ENCODE measurements at places on chromosomes 3 and 15. TPM values are rescaled to one million over a fixed set of nuclear protein-coding genes. Genes with fewer than 3 reads are reported as not detected.
A peak's percentile ranks its signal among the peaks of the same experiment; 100 is the strongest.

ADAMTS9 gene
- 54.7 TPM for total RNA-seq

PARP9 gene
- 13.2 TPM for total RNA-seq

TM6SF1 gene
- total RNA-seq: 2.3 TPM

TLR9 gene
- 0.26 TPM for total RNA-seq

CDHR4 gene
- not detected for total RNA-seq

- peak; percentile 93 for DNase-seq
- H3K27me3 ChIP-seq: no peaks in the 10 kb centered on the region
- no peaks in the 10 kb centered on the region for H3K36me3 ChIP-seq
- H3K4me1 ChIP-seq: peaks cover 73% of the 10 kb centered on the region
Measured at GRCh38 chr15:69593981-69594966, 141.7 kb downstream of the RPLP1 start.

DNA sequence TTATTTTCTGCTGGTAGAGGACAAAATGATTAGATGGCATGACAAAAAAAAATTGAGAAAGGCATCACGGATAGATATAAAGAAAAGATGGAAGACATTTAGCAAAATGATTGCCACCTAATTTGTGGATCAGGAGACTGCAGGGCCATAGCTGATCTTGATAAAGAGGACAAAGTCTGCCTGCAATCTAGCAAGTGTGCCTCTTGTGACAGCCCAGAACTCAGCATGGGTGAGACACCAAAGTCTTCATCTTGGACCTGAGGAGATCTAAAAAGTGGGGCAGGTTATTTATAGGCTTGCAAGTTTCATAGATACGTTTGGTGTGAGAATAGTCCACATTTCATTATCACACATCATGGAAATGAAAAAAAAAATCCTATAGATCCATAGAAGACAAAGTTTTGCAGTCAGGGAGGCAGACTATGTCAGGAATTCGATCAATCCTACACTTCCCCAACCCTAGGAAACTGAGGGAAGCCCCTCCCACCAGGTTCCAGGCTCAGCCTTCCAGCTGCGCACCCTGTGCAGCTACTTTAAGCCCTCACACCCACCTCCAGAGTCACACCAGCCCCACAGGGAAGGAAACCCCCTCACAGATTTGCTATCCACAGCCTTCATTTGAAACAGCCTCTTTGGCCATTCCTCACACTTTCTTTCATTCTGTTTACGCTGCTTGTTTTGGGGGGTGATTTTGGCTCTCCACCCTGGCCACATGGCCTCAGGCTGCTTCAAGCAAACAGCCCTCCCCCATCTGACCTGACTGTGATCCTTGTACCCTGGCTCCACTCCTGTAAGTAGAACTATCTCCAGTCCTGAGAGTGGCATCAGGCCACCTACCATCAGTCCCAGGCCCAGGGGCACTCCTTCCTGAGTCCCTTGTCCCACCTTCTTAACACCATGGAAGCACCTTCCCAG is 28.1 kb upstream of the KLHL6 start:
- H3K27ac ChIP-seq: no peak overlapping the region
- H3K4me1 ChIP-seq: peaks cover 8% of the 10 kb centered on the region
- no peaks in the 10 kb centered on the region for H3K36me3 ChIP-seq

DNA sequence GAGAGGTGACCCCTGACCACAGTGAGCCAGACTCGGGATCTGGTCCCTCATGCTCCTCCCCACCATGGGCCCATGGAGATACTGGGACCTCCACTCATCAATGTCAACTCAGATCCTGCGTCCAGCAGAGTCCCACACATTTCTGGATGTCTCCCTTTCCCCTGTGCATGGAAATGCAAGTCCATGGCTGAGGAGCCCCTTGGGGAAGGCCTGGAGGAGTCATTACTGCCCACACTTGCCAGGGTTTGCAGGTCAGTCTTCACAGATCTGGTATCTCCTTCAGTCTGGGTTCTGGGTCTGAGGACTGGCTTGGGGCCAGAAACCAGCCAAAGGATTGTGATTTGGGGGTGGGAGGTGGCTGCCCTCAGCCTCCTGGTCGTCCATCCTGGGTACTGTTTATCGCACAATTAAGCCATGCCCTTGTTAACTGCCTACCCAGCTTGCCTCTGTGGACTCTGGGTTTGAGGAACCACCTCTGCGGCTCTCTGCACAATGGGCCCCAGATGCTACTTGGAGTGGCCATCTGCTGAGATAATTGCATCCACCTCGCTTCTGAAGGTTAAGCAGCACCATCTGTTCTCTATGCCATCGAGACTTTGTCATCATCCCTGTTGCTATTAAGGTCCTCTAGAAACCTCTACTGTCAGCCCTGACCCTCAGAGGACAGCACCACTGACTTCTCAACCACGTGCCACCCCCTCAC is 49.9 kb upstream of the KLF13 start:
- no peak overlapping the region for H3K27ac ChIP-seq
- no peaks in the 10 kb centered on the region for H3K36me3 ChIP-seq
- H3K27me3 ChIP-seq: no peaks in the 10 kb centered on the region

DNA sequence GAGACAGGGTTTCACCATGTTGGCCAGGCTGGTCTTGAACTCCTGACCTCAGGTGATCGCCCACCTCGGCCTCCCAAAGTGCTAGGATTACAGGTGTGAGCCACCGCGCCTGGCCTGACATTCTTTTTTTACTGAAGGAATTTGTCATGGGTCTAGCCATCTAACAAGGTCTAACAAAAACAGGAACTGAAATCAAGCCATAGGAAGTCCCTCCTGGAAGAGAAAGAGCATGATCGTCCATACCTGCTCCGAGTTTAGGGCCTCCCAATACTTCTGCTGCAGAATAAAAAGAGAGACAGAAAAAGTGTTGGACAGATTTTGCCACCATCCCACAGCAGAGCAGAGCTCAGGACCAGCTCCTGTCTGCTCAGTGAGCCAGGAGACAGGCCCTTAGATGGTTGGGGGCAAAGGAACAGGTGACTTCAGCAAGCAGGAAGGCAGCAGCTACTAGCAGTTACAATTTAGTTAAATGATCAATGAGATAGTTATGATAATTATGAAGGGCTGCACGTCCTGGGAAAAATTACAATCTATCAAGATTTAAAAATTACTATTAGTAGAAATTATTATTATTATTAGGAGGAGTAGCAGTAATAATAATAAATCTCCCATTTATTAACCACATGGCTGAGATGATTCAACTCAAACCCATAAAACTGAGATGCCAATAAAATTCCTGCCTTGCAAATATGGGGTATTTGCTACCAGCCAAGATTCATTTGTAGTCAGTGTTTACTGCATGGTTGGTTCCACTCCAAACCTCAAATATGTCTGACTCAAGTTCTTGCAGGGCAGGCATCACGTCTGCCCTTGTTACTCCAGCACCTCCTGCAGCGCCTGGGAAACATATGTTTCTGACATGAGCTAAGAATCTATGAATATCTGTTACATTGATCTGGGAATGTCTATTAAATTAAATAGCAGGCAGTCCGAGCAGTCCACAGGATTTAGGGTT is 40.1 kb downstream of the TMEM44 start:
- H3K4me1 ChIP-seq: no peaks in the 10 kb centered on the region
- no peak for DNase-seq
- no peak overlapping the region for H3K4me3 ChIP-seq

DNA sequence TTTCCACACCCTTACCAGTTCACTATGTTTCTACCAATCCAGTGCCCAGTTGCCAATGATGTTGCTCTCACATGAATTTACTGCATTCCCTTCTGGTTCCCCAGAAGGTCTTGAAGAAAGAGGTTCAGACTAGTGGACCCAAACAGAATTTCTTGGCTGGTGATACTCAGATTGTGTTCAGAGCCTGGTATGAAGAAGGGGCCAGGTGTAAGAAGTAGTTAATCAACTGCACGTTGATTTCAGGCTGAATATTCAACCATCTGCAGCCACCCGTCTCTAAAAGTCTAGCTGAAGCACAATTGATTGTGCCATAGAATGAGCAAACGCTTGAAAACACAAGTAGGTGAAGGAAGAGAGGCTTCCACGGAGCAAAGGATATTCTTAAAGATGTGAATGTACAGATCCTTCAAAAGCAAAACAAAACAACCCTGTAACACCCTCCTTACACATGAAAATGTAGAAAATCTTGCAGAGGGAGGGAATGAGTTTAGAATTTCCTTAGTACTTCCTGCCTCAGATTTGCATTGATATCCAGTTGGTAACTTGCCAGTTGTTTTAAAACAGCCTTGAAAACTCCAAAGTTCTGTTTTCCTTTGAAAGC is 4.7 kb downstream of the RBMS3 start:
- peaks cover 8% of the 10 kb centered on the region for H3K4me1 ChIP-seq
- no peaks in the 10 kb centered on the region for H3K36me3 ChIP-seq
- no peaks in the 10 kb centered on the region for H3K27me3 ChIP-seq
- peak overlapping the region; percentile 5 for H3K27ac ChIP-seq

DNA sequence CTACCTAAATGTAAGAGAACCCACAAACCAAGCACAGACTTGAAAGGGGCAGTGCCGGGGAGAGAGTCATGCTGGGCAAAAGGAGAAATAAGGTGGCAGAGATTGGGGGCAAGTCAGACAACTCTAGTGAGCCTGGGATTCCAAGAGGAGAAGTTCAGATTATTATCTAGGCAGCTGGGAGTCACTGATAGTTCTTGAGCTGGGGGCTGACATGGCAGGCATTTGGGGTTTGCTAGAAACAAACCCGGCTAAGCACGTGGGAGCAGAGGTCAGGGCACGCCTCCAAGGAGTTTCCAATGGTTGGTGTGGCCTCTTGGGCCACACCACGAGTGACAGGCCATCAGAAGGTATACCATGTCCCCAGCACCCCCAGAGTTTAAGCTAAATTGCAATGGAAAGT is 27.6 kb downstream of the SLC6A6 start:
- no peak for DNase-seq
- peaks cover 30% of the 10 kb centered on the region for H3K4me1 ChIP-seq
- H3K4me3 ChIP-seq: no peak overlapping the region
- no peaks in the 10 kb centered on the region for H3K36me3 ChIP-seq
- no peaks in the 10 kb centered on the region for H3K27me3 ChIP-seq
- H3K27ac ChIP-seq: no peak overlapping the region

DNA sequence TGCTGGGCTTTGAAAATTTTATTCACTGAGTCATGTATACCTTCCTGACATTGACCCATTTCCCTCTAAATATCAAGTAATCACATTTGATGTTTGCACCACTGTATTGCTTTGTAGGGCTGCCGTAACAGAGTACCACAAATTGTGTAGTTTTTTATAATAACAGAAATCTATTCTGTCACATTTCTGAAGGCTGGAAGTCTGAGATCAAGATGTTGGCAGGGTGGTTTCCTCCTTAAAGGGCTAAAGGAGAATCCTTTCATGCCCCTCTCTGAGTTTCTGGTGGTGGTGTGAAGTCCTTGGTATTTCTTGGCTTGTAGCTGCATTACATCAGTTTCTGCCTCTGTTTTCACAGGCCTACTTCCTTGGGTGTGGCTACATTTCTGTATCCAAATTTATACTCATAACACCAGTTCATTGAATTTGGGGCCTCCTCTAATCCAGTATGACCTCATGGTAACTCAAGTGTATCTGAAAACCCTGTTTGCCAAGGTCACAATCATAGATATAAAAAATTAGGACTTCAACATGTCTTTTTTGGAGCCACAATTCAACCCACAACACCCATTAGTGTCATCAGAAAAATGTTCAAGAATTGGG is 29.1 kb upstream of the ST6GAL1 start:
- H3K27ac ChIP-seq: no peak overlapping the region
- DNase-seq: no peak

- H3K36me3 ChIP-seq: no peaks in the 10 kb centered on the region
- H3K27me3 ChIP-seq: no peaks in the 10 kb centered on the region
- no peak overlapping the region for H3K4me3 ChIP-seq
Measured at GRCh38 chr3:156769721-156770654, 56.2 kb upstream of the LEKR1 start.

DNA sequence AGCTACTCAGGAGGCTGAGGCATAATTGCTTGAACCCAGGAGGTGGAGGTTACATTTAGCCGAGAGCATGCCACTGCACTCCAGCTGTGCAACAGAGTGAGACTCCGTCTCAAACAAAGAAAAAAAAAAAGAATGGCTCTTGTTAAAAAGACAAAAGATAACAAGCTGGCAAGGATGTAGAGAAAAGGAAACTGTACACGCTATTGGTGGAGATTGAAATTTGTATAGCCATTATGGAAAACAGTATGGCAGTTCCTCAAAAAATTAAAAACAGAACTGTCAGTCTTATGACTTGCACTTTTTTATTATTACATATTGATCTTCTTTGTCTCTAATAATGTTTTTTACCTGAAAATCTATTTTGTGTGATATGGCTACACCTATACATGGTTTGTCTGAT is 41.9 kb downstream of the MEX3B start:
- no peaks in the 10 kb centered on the region for H3K36me3 ChIP-seq
- H3K27ac ChIP-seq: no peak overlapping the region
- no peaks in the 10 kb centered on the region for H3K27me3 ChIP-seq
- no peak for DNase-seq
- no peak overlapping the region for H3K4me3 ChIP-seq

DNA sequence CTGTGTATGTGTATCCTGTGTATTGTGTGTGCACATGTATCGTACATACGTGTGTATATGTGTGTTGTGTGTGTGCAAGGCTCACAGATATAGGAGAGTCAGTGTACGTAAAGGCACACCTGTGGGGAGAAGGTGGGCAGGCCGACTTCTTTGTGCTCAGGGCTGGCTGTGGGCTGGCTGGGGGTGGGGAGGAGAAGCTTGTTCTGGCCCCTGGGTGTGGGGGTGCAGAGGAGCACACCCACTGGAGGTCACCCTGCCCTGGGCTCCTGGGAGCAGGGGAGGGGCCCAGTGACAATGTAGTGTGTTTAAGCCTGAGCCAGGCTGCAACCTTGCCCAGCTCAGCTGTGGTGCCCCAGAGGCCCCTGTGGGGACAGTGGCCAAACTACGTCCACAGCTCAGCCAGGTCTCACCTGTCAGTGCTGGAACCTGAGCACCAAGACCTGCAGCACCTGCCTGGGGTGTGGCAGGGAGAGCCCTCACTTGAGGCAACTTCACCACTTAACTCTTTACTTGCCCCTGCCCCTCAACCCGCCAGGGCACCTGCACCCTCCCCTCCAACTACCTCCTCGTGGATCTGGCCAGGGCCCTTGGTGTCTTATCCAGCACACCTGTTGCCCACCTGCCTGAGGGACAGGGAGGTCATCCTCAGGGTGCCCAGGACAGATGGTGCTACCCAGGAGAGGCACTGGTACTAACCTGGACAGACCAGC is 2.6 kb upstream of the HHATL start:
- no peak overlapping the region for H3K27ac ChIP-seq
- no peaks in the 10 kb centered on the region for H3K27me3 ChIP-seq
- H3K4me3 ChIP-seq: no peak overlapping the region
- H3K4me1 ChIP-seq: no peaks in the 10 kb centered on the region

DNA sequence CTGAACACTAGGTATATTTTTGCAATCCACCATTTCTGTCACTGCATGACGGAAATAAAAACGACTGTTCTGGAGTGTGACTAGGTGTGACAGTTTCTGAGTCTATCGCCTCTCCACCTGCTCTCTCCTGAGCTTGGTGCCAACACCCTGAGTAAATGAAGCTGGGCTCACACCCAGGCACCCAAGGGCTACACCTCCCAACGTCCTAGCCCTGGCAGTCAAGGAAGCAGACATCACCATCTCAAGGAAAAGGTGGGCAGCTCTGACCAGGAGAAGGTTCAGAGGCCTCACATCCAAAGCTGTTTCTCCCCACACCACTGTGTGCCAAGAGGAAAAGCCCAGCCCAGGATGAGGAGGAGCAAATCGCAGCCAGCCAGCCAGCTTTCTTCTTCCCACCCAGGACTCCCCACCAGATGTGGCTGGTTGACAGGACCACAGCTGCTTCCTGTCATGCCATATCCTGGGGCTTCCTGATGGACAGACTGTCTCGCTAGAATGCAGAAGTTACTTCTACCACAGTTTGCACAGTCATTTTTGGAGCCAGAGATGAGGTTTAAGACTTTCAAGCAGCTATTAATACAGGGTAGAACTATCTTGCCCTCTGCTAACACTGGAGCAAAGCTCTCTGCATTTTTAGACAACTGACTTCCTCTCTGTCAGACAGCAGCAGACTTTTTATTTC is 3.3 kb downstream of the SCAMP2 start:
- H3K36me3 ChIP-seq: no peaks in the 10 kb centered on the region
- H3K4me3 ChIP-seq: no peak overlapping the region
- H3K27ac ChIP-seq: peak overlapping the region; percentile 26
- peak; percentile 39 for DNase-seq
- no peaks in the 10 kb centered on the region for H3K27me3 ChIP-seq
- H3K4me1 ChIP-seq: peaks cover 67% of the 10 kb centered on the region

All from body of pancreas (tissue), 4 donors.